ENCODE measurements at places on chromosomes 11 and 22. TPM values are rescaled to one million over a fixed set of nuclear protein-coding genes. Genes with fewer than 3 reads are reported as not detected.

The OR52B6 gene
- total RNA-seq = not detected

GRCh38 chr11:1195682-1196515 lies 27.0 kb upstream of the MUC5B start:
- no peak overlapping the region for H3K27ac ChIP-seq
- H3K4me3 ChIP-seq = no peak overlapping the region
- no peaks in the 10 kb centered on the region for H3K4me1 ChIP-seq
- no peaks in the 10 kb centered on the region for H3K27me3 ChIP-seq

The HORMAD2 gene
- total RNA-seq = not detected

DNA sequence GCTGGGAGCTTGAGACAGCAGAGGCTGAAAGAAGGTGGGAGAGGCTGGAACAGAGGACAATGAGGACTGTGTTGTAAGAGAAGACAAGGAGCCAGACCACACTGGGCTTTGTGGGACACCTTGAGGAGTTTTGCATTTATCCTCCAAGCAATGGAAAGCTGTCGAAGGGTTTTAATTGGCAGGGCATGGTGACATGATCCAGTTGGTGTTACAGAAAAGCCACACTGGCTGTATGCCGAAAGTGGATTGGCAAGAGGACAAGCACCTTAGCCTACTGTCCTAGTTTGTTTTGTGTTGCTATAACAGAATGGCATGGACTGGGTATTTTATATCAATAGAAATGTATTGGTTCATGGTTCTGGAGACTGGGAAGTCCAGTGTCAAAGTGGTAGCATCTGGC lies 14.0 kb upstream of the APLNR start:
- no peaks in the 10 kb centered on the region for H3K36me3 ChIP-seq
- no peak overlapping the region for H3K4me3 ChIP-seq
- no peak overlapping the region for H3K27ac ChIP-seq
- no peaks in the 10 kb centered on the region for H3K4me1 ChIP-seq
- peaks cover 35% of the 10 kb centered on the region for H3K27me3 ChIP-seq

GRCh38 chr11:45021001-45021400 lies 70.3 kb upstream of the TP53I11 start:
- no peaks in the 10 kb centered on the region for H3K36me3 ChIP-seq
- H3K4me3 ChIP-seq = no peak overlapping the region
- no peak for DNase-seq
- no peak overlapping the region for H3K27ac ChIP-seq
- peaks cover 6% of the 10 kb centered on the region for H3K4me1 ChIP-seq
- peaks cover 7% of the 10 kb centered on the region for H3K27me3 ChIP-seq

- H3K36me3 ChIP-seq = no peaks in the 10 kb centered on the region
- H3K27me3 ChIP-seq = no peaks in the 10 kb centered on the region
- no peak for DNase-seq
- no peak overlapping the region for H3K27ac ChIP-seq
Measured at GRCh38 chr11:93821617-93822016, 28.8 kb downstream of the VSTM5 start.
